ENCODE measurements at places on chromosomes 3 and 15. TPM values are rescaled to one million over a fixed set of nuclear protein-coding genes. Genes with fewer than 3 reads are reported as not detected.

Gene RAD51
- polyA plus RNA-seq = 53.9 TPM

Gene B3GNT5
- 0.24 TPM for polyA plus RNA-seq

Gene ZNF662
- not detected for polyA plus RNA-seq

Gene FAM3D
- not detected for polyA plus RNA-seq

Gene TUSC7
- polyA plus RNA-seq = not detected

Gene CD200
- 38.1 TPM for polyA plus RNA-seq

Gene CRABP1
- polyA plus RNA-seq = not detected

Gene LRRC3B
- not detected for polyA plus RNA-seq

Gene BNC1
- not detected for polyA plus RNA-seq

Gene ZNF660
- polyA plus RNA-seq = 1.7 TPM

Gene ZPLD1
- not detected for polyA plus RNA-seq

Gene ZNF80
- not detected for polyA plus RNA-seq

Gene UBE2Q2
- polyA plus RNA-seq = 29.5 TPM

Gene ANKRD34C
- not detected for polyA plus RNA-seq

Gene GMNC
- not detected for polyA plus RNA-seq

Gene MAP2K5
- polyA plus RNA-seq = 14.6 TPM

Gene RTP1
- not detected for polyA plus RNA-seq

Gene PPM1L
- polyA plus RNA-seq = 0.10 TPM

Gene NPAP1
- not detected for polyA plus RNA-seq

Gene SPINK8
- polyA plus RNA-seq = not detected

Gene MESP2
- polyA plus RNA-seq = not detected

Gene MKRN3
- polyA plus RNA-seq = 0.30 TPM

Gene HRG
- polyA plus RNA-seq = not detected

Gene FSTL1
- polyA plus RNA-seq = 0.44 TPM

Gene CCR5
- polyA plus RNA-seq = 0.33 TPM

Gene CLK3
- 57.8 TPM for polyA plus RNA-seq

All from GM12878 (cell line).